Activated CD4-positive, alpha-beta T cell treated with anti-CD3 and anti-CD28 coated beads, Interleukin-2, amount 50 U/mL, for 4 hours (primary cell): ENCODE measurements at places on chromosomes 2 and 18.
A peak's percentile ranks its signal among the peaks of the same experiment; 100 is the strongest.

GRCh38 chr2:73291093-73291460, 2.3 kb downstream of the EGR4 start:
- peak; percentile 35 for DNase-seq

- no peak for DNase-seq
Observed at GRCh38 chr2:71941726-71942525, 205.7 kb downstream of the CYP26B1 start.

- no peak for DNase-seq
Observed at GRCh38 chr18:10010611-10011015, 96.8 kb downstream of the VAPA start.

GRCh38 chr2:186968277-186968676, 119.3 kb upstream of the ZSWIM2 start:
- no peak for DNase-seq

- DNase-seq: no peak
Observed at GRCh38 chr18:48788373-48788772, 162.4 kb downstream of the SMAD7 start.

GRCh38 chr2:127563458-127564428, 28.3 kb downstream of the MYO7B start:
- no peak for DNase-seq

- DNase-seq: no peak
Observed at GRCh38 chr18:25843791-25844190, 246.6 kb downstream of the SS18 start.

- no peak for DNase-seq
Observed at GRCh38 chr18:55633032-55633431, 45.0 kb upstream of the TCF4 start.

DNA sequence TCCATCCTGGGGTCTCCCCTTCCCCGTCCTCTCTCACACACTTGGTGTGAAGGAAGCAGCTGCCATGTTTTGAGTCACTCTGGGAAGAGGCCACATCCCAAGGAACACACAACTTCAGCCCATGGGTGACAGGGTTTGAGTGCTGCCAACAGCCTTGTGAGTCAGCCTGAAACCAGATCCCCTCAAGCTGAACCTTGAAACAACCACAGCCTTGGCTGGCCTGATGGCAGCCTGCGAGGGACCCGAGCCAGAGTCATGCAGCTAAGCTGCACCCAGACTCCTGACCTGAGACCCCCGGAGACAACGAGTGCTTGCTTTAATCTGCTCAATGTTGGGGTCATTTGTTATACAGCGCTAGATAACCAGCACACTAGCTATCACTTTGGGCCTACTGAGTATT, 19.3 kb upstream of the MC2R start:
- DNase-seq: no peak

- no peak for DNase-seq
Observed at GRCh38 chr2:27121906-27122305, 1.7 kb upstream of the ABHD1 start.

DNA sequence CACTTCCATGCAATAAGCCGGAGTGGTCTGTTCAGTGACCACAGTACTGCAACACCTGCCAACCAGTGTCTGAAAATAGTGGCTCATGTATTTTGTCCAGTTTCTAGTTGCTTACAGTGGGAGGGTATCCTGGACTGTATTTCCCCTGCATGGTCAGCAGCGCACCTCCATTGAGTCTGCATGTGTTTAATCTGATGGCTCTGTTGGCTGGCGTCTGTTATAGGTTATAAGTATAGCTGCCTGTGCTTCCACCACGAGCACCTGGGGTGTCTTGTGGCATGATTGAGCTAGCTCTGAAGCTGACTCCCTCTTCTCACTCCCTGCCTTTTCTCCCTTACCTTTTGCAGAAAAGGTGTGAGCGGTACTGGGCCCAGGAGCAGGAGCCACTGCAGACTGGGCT, 12.9 kb downstream of the PTPN18 start:
- DNase-seq: no peak

DNA sequence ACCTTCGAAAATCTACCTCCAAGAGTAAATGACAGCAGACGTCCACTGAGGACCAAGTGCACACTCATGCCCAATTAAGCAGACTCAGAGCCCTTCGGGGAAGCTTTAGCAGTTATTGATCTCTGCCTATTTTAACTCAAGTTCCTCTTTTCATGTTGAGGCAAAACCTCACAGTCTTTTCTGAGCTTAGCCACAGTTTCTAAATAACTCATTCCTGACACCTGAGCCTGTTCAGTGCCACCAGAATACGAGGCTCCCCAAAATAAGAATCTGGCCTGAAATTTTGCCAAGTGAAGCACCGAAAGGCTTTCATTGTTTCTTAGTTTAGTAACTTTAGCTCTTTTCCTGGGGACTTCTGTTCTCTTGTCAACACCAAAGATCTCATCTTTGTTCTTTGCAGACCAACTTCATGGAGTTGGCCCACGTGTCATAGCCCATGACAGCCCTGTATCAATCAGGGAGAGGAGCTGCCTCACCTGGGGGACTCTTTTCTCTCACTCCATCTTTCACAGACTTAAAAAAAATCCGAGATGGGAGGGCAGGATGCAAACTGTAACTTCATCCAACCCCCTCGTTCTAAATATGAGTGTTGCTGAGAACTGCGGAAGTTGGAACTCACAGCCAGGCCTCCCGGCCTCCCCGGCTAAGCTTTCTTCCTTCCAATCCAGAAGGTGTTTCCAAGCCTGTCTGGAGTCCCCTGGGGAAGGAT, 22.2 kb downstream of the INPP5D start:
- DNase-seq: no peak

GRCh38 chr2:237300739-237301138, 113.2 kb downstream of the COL6A3 start:
- DNase-seq: no peak

DNA sequence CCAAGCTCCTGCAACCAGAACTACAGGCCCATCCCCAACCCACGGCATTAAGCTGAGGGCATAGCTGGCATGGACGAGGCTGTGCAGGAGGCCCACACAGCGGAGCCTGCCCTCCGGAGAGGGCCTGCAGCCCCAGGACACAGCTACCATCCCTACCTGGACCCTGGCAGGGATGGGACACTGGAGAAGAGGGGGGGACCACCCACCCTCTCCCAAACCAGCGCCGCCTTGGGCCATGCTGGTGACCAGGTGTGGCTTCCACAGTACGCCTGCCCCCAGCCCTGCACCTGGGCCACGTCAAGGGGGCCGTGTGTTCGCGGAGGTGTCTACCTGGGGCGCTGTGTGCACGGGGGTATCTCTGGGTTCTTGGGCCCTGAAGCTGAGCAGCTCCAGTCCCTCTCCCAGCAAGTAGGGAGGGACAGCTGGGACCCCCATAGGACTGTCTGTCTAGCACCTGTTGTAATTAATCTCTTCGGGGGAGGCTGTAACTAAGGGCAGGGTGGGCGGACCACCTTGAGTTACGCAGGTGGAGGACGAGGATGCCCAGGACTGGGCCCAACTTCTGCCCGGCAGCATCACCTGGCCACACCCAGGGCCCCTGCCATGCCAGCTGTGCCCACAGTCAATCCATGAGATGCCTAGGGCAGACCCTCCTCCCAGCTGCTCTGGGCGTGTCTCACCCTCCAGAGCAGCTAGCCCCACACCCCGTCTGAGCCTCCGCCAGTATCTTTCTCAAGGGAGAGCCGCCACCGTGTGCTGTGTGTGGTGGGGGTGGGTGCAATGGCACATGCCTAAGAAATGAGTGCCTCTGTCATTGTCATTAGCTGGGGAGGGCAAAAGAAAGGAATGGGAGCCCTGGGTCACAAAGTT, 18.3 kb downstream of the HS6ST1 start:
- DNase-seq: no peak

DNA sequence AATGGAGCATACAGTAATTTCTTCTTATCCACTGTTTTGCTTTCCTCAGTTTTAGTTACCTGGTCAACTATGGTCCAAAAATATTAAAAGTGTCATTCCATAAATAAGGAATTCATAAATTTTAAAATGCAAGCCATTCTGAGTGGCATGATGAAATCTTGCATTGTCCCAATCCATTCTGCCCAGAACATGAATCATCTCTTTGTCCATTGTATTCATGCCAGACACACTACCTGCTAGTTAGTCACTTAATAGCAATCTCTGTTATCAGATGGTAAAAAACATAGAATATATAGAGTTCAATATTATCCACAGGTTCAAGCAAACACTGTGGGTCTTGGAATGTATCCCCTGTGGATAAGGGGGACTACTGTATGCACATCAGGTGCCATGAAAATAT, 872.2 kb upstream of the NXPH2 start:
- DNase-seq: no peak

DNA sequence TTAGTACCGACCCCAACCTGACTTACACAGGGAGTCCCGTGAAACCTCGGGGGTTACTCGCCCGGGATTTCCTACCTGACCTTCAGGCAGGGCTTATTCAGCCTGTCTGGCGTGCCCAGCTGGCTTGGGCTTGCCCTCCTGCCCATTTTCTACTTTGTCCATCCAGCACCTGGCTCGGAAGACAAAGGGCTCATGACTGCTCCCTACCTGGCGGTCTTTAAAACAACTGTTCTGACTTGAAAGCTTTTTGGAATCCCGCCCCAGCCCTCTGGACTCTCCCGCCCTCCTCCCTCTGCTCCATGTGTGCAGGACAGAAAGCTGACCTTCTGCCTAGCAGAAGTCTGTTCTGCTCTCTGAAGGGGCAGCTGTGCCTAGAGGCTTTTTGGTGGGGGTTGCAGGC, 43.1 kb downstream of the ACKR3 start:
- no peak for DNase-seq

GRCh38 chr2:239070466-239070865, 222.6 kb downstream of the TWIST2 start:
- no peak for DNase-seq

DNA sequence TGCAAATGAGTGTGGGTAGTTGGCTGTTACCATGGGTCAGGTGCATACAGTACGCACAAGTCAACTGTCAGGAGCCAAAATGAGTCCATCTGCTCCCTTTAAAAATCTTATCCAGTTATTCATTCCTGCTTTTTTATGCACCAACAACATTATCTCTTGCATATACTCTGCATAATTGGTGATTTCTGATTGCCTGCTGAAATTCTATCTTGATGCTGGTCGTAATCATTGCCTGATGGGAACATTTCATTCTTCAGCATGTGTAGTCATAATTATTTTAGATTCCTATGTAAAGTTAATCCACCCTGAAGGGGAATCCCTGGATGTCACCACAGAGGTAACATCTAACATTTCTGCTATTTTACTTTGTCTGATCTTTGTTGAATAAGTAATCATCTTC, 102.2 kb upstream of the RND3 start:
- DNase-seq: no peak

GRCh38 chr2:39107156-39107555, 13.7 kb downstream of the SOS1 start:
- no peak for DNase-seq

DNA sequence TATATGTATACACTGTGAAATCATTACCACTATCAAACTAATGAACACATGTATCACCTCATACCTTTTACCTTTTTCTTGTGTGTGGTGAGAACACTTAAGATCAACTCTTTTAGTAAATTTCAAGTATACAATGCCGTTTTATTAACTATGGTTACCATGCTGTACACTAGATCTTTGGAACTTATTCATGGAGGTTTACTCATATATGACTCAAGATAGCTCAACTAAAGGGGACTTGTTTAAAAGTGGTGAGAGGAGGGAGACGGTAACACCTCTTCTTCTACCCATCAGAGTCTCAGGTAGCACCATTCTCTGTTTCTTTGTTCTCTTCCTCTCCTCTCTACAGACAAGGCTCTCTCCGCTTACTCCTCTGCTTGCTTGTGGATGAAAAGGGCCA, 36.1 kb upstream of the TMEM178A start:
- DNase-seq: no peak

GRCh38 chr2:27086724-27087593, at the start of gene KHK:
TSS of gene KHK (plus strand) at chr2:27086772. CDS start at chr2:27087260, 488 bp downstream.
- DNase-seq: no peak

GRCh38 chr2:27960237-27960912, 69.8 kb downstream of the BABAM2 start:
- no peak for DNase-seq

DNA sequence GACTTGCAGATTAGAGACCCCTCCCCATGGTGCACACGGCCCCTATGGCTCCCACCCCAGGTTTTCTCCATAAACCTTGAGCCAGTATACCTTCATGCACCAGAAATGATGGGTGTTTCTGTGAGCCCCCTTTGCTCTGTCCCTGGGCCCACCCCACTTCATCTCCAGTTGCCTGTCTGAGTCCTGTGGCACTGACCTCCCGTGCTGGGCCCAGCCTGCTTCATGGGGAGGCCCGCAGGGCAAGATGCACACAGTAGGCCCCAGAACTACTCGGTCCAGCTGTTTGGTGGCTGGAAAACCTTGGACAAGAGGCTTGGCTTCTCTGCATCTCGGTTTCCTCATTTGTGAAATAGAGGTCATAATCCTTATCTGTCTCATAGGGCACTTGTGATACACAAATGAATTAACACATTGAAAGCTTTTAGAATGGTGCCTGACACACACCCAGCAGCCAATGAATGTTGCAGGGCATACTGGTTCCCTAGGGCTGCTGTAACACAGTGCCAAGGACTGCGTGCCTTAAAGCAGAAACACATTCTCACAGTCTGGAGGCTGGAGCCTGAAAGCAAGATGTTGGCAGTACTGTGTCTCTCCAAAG, 58.4 kb downstream of the SH3BP4 start:
- no peak for DNase-seq

- DNase-seq: no peak
Observed at GRCh38 chr2:128692895-128693742, 374.5 kb upstream of the HS6ST1 start.

- no peak for DNase-seq
Observed at GRCh38 chr2:121774235-121774634, 18.8 kb downstream of the TSN start.

GRCh38 chr2:52386433-52387030, 1354.6 kb upstream of the NRXN1 start:
- no peak for DNase-seq

DNA sequence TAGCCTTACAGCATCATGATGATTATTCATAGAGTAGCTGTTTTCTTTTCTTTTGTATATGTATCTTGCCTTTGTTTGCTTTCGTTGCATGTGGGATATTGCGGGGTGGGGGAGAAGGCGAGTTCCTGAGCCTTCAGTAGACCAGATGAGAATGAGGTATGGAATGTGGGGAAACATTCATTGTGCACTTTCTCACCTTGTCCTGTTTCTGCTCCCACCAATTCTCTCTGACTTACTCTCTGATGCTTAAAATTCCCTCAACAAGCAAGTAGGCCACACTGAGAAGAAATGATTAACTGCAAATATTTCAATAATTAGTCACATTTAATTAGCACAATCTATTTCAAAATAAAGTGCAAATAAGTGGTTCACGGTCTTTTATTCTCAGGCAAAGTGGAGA, 31.0 kb downstream of the GKN2 start:
- no peak for DNase-seq
